ENCODE measurements at places on chromosomes 6 and 20.

DNA sequence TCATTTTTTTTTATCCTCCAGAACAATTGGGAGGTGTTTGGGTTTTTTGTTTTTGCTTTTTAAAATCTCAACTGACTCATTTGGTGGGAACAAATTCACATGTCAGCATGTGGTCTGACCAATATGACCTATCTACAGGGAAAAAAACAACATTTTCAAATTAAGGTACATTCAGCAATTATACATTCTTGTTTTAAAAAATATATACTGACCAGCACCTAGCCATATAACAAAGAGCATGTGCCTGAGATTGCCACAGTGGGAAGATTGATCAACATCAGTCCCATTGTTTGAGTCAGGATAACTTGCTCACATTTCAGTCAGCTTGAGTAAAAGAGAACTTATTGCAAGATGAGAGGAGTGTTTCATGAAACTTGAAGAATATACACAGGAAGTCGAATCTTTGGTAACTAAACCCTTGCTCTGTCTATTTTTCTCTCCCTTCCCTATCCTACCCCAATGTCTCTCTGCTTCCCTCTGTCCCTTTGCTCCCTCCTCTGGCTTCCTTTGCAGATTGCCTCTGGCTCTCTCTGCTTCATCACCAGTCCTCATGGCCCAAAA, 163.2 kb upstream of the TAB2 start:
- DNase-seq: no peak

DNA sequence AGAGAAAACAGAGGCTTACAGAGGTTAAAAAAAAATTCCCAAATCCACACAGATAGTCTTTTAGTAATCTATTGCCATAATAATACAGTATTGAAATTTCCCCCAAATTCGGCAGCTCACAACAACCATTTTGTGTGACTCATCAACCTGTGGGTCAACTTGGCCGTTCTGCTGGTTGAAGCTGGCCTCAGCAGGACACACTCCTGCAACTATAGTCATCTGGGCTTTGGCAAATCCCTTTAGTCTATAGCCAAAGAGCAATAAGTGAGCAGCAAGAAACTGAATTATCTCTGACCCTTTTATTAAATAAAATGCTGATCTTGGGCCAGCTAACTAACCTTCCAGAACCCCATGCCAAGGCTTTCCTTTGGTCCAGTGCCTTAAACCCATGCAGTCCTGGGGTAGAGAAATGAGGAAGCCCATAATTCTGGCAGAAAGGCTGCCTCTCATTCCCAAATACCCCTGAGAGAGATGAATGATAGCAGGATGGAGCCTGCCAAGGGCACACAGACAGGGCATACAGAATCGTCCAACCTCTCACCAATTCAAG, 17.2 kb upstream of the SNAP25 start:
- DNase-seq: no peak

- no peak for DNase-seq
These were observed 143.5 kb downstream of the PDE7B start for GRCh38 chr6:135994857-135995544.

DNA sequence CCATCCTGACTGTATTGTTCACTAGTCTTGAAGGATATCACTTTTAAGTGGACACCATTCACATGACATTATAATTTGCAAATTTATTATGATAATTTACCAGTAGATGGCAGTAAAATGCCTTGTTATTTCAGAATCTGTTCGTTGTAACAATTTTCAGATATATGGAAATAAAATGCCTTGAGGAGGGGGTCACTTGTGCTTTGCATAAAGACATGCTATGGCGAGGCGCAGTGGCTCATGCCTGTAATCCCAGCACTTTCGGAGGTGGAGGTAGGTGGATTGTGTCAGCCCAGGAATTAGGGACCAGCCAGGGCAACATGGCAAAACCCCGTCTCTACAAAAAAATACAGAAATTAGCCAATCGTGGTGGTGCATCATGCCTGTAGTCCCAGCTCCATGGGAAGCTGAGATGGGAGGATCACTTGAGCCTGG, 9.0 kb upstream of the NCOA6 start:
- no peak for DNase-seq

GRCh38 chr6:159902620-159903019, 11.8 kb downstream of the MAS1 start:
- DNase-seq: no peak

Measured in GF-D8 (cell line).